ENCODE measurements at places on chromosomes 7 and 10.

GRCh38 chr7:71507680-71508602, 376.0 kb downstream of the GALNT17 start:
- no peak for DNase-seq

DNA sequence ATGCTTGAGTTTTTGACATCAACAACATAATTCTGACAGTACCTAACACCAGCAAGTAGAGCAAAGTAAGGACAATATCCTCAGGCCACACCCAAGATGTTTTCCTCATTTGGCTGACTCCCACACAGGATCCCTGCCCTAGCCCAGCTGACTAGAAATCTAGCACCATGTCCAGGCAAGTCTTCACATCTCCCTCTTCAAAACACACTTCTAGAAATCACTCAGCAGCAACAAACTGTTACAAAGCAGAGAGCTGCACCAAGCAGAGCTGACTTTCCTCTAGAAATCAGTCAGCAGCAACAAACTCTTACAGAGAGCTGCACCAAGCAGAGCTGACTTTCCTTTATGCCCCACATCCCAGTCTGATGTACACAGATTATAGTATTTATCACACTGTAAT, 7.7 kb downstream of the TMEM168 start:
- no peak for DNase-seq

DNA sequence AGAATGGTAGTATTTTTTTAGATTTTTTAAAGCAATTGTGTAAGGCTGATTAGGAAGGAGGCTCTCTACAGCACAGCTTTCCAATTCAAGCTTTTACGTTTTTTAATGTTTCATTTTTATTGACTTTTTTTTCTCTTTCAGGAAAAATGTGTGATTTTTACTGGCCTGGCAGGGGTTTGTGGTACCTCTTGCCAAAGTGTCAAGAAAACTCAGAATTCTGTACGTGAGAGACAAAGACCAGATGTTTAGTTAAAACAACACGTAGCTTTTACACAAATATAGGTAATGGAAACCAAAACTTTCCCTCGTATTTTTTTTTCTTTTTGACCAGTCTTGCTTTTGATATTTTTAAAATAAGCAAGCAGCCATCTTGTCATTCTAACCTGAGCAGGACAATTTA, 6.0 kb upstream of the NPVF start:
- DNase-seq: no peak

GRCh38 chr7:34672430-34672829, 14.4 kb downstream of the NPSR1 start:
- DNase-seq: no peak

- no peak for DNase-seq
These were observed 24.0 kb upstream of the INPP5F start for GRCh38 chr10:119701861-119702260.

GRCh38 chr7:155377071-155377837, 79.6 kb downstream of the INSIG1 start:
- DNase-seq: no peak
